Activated naive CD8-positive, alpha-beta T cell treated with anti-CD3 and anti-CD28 coated beads for 36 hours (primary cell): ENCODE measurements at places on chromosomes 16 and 17. TPM values are rescaled to one million over a fixed set of nuclear protein-coding genes. Genes with fewer than 3 reads are reported as not detected.

- DNase-seq = no peak
Observed at GRCh38 chr17:44889003-44889402, 10.2 kb downstream of the EFTUD2 start.

DNA sequence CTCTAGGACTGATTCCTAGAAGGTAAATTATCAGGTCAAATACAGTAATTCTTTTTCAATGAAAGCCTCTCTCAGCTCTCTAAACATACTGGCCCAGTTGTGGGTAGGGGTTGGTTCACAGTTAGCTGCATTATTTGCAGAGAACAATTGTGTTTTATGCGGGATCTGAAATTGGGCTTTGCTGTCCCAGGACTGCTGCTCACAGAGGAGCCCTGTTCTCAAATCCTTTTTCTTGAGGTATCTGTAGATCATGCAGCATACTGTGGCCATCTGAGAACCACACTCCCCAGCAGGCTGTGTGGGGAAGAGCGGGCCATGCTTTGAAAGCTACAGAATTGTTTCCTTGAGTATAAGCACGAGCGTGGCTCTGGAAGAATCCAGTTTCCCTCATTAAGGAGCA is 17.5 kb downstream of the MTHFSD start:
- no peak for DNase-seq

DNA sequence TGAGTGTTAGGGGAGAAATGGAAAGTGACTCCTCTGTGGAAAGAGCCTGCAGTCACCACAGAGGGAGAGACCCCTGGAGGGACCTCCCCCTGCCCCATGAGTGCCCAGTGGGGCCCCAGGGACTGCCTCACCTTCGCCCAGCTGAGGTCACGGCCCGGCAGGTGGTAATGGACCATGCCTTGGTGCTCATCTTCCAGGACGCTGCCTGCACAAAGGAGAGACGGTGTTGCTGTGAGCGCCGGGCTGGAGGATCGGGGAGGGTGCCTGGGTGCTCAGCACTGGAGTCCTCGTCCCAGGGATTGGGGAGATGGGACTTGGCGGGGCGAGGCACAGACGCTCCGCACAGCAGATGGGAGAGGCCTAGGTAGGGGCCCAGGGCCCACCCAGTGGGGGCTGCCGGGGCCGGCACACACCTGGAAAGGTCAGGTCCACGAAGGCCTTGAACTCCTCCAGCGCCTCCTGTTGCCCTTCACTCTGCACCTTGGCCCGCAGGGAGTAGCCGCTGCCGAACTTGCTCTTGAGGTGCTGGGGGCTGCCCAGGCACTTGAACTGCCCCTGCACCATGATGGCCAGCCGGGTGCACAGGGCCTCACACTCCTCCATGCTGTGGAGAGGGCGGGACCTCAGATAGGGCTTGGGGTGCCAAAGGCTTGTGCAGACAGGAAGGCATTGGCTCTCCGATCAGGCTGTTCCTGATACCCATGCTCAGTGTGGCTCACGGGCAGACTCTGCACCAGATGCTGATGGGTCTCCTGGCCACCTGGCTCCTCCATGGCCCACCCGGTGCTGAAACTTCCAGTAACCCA is 9.7 kb upstream of the RNPS1 start:
- DNase-seq = no peak

The SLC5A11 gene
- total RNA-seq = 0.10 TPM

The NGFR gene
- not detected for total RNA-seq

- DNase-seq = no peak
Observed at GRCh38 chr17:7293816-7294613, 424 bp downstream of the YBX2 start.
